CD4-positive, CD25-positive, alpha-beta regulatory T cell (primary cell): ENCODE measurements at places on chromosomes 12 and 14.

GRCh38 chr12:76153616-76154015, 69.1 kb upstream of the NAP1L1 start:
- DNase-seq, result no peak

GRCh38 chr12:65670775-65671174, 153.5 kb upstream of the HMGA2 start:
- DNase-seq, result no peak

DNA sequence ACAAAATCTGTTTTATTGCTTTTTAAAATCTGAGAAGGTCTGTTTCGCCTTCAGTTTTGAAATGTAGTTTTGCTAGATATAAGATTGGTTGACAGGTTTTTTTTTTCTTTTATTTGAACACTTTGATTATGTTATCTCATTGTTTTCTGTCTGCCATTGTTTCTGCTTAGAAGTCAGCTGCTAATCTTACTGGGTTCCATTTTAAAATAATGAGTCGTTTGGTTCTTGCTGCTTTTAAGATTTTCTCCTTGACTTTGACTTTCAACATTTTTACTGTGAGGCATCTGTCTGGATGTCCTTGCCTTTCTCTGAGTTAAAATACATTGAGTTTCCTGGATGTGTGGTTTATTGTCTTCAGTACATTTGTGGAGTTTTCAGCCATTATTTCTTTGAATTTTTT, 56.7 kb downstream of the ADIPOR2 start:
- no peak for DNase-seq

GRCh38 chr14:65016471-65016870, 29.8 kb downstream of the FNTB start:
- no peak for DNase-seq

GRCh38 chr14:23884541-23884904, 69.0 kb upstream of the DHRS4 start:
- DNase-seq, result no peak

GRCh38 chr12:49920241-49920914, 16.7 kb upstream of the FAIM2 start:
- DNase-seq, result no peak

DNA sequence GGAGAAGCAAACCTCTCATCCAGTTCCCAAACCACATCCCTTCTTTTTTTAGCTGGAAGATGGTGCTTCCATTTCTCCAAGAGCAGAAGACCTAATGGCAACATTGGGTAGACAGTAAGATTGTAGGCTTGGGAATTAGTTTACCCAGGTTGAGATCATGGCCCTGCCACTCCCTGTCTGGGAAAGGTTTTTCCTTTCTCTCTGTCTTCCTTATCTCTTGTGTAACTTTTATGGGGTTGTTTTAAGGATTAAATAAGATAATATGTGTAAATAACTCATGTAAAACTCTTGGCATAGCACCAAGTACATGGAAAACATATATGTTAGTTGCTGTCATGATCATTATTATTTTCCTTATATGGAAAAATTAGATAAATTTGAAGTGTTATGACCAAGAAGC, 23.2 kb upstream of the PSMA6 start:
- DNase-seq, result no peak

GRCh38 chr12:642633-643474, 20.4 kb downstream of the NINJ2 start:
- peak; percentile 71 for DNase-seq

- no peak for DNase-seq
Measured at GRCh38 chr12:32987512-32987911, 90.9 kb upstream of the PKP2 start.

DNA sequence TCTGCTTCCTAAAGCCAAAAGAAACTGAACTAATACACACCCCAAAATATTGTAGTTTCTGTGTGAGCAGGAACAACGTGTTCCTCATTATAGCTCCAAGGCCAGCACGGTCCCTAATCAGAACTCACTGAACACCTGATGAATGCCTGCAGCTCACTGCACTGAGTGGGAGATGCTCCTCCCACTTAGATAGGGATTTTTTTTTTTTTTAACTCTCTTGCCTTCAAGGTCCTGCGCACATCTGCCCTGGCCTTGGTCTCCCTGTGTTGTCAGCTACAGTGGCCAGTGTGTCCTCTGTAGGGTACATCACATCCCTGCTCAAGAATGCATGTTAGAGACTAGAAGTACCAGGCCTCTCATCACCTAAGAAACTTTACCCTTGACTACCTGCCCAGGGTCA, 44.3 kb upstream of the TMPO start:
- no peak for DNase-seq

DNA sequence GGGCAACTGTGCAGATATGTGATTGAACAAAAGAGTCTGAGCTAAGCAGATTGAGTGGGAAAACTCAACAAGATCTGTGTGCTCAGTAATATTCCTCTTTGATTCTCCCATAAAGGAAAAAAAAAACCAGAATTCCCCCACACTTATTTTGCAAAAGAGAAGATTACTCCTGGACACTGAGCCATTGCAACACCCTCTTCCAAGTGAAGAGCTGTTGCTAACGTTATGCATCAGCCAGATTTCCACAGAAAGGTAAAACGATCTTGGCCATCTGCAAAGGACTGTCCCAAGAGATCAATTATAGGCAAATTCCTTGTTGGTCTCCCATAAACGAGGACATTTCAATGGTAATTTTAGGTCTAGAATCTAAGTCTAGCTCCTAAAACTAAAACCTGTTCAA, 587.7 kb downstream of the C12orf50 start:
- no peak for DNase-seq

DNA sequence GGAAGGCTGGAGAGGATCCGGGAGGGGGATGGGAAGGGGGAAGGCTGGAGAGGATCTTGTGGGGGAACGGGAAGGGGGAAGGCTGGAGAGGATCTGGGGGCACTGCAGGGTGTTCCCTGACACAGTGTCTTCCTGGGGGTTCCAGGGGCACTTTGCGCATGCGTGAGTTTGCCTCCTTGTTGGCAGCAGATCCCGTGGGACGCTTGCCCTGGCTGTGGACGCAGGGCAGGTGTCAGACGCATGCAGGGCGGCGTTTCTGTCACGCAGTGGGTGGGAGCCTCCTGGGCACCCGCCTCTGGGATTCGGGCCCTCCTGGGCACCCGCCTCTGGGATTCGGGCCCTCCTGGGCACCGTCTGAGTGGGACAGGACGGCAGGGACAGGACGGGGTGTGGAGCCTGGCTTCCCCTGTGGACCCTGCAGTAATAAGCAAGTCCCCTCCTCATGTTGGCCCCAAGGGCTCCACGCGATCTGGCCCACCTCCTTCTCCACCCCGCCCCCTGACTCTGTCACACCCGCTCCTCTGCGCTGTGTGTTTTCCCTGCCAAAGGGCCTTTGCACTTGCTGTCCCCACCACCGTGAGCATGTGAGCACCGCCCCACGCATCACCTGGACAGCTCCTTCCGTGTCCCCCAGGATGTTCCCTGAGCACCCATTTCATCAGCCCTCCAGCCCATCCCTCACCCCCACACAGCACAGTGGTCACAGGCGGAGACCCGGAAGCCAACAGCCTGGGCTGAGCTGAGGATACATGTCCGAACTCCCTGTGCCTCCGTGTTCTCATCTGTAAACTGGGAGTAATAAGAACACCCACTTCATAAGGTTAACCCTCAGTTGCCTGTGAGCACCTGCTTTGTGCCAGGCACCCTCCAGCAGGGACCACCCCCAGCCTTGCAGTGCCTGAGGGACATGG, 4.4 kb downstream of the MMP17 start:
- no peak for DNase-seq

DNA sequence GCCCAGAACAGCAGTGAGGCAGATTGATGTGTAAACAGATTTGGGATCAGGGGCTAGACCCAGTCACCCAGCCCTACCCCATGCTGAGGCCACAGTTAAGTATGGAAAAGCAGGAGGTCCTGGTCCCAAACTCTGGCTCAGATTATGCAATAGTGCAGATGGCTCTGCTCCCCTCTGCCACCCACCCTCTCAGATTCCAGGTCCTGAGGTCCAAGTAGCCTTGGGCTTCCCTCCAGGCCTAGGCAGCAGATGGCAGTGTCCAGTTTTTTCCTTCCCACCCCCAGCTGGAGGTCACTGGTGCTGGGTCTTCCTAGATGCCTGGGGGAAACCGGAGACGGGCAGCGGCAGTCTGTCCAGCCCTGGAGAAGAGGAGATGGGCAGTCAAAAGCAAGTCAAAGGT, 2.8 kb upstream of the DHH start:
- DNase-seq, result no peak

- no peak for DNase-seq
Measured at GRCh38 chr14:93757206-93757605, 31.1 kb downstream of the PRIMA1 start.

DNA sequence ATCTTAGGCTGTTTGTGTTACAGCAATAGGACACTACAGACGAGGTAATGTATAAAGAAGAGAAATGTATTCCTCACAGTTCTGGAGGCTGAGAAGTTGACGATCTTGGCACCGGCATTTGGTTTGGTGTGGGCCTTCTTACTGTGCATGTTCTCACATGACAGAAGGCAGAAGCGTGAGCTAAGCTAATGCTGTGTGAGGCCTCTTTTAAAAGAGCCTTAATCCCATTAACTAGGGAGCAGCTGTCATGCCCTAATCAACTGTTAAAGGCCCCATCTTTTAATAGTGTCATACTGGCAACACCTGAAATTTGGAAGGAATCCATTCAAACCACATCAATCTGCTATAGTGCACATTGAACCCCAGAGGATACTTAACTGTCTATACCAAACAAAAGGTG, 992.9 kb downstream of the GALC start:
- no peak for DNase-seq

GRCh38 chr12:55041345-55042055, 21.7 kb downstream of the NEUROD4 start:
- no peak for DNase-seq

DNA sequence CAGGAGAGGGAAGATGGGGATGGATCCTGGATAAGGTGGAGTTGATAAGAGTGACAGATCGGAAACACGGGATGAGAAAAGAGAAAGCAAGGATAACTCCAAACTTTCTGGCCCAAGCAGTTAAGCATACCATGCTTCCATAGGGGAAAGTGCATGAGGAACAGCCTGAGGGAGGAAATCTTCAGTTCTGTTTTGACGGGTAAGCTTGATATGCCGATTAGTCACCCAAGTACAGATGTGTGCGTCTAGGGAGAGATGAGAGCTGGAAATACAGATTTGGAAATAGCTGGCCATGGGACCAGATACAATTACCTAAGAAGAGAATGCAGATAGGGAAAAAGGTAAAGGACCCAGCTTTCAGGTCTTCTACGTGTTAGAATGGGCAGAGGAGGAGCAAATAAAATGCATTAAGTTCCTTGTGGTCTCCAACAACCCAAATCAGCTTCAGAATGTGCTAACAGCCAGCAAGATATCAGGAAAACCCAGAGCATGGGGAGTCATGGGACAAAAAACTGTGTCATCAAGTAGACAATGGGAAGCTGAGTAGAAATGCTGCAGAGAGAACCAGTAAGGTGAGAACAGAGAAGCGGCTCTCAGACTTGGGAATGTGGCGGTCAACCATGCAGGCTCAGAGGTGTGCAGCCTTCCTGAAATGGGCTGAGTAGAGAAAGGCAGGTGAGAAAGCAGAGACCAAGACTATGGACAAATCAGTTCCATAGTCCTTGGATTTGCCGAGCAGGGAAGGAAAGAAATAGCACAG, 56.3 kb downstream of the PPP1R36 start:
- no peak for DNase-seq

DNA sequence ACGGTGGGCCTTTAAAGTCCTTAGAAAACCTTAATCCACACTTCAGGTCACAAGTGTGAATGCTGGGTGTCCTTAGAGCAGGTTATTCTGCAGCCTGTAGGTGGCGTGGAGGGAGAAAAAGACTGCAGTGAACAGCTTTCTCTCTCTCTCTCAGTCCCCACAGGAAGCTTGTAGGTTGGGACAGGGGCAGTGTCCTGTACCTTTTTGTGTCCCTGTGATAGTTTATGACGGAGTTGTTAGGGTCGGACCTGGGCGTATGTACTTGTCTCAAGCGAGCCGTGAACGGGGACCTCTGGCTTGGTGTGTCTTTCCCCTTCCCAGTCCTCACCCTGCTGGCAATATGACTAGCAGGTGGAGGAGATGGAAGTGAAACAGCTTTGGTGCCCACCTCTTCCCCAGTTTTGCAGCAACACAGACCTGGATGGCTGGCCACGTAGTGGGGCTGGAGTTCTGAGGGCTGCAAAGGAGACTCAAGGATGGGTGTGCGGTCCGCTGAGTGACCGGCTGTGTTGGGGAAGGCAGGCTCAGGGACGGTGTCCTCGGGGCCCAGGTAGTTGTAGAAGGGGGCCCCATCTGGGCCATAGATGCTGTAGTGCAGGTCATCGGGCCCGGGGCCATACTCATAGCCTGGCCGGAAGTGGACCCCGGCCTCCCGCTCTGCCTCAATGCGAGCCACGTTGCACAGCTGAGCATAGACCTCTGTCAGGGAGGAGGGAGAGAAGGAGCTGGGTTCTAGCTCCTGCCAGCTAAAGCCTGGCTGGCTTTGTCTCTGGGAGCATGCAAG, 8.9 kb downstream of the ISCA2 start:
- DNase-seq, result no peak

GRCh38 chr14:28494196-28494595, 272.4 kb upstream of the FOXG1 start:
- no peak for DNase-seq

DNA sequence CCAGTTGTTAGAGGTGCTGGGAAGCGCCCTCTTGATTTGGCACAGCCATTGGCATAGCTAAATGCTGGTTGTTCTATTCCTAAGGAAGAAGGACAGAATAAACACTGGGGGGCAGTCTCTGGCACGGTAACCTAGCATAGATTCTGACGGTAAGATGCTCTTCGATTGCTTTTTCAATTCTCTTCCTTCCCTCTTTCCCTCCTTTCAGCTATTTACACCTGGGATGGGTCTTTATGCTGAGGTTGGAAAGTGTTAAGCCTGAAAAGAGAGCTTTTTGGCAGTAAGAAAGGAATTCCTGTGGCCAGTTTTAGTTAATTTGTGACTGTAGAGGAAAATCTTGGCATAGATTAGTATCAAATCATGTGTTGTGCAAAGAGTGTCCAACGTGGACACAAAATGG, 162.8 kb downstream of the SNAPC1 start:
- no peak for DNase-seq

DNA sequence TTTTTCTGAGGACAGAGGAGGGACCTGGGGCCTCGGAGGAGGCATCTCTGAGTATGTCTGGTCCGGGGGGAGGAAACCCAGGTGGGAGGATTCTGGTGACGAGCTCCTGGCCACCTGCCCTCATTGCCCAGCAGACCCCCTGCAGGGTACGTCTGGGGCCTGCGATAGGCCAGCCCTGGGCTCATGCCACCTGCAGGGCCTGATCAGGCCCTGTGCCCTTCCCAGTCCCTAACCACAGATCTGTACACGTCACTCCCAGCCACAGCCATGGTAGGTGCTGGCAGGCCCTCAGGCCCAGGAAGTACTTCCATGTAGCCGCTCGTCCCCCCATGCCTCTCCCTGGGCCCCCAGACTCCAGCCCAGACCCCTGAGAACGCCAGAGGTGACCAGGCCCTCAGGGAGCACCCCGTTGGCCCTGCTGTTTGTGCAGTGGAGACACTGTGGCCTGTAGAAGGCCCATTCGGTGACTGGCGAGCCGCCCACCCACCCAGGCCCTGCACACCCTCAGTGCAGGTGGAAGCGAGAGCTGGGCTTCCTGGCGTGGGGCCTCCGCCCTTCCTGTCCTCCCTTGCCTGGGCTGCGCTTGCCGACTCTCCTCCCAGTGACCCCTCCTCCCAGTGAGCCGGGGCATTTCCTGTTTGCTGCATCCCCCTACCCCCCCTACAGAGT, 5.7 kb downstream of the INF2 start:
- DNase-seq, result peak; percentile 89

- no peak for DNase-seq
Measured at GRCh38 chr14:22547948-22548750, 40.9 kb downstream of the DAD1 start.
